ENCODE measurements at places on chromosomes 13 and 19.

DNA sequence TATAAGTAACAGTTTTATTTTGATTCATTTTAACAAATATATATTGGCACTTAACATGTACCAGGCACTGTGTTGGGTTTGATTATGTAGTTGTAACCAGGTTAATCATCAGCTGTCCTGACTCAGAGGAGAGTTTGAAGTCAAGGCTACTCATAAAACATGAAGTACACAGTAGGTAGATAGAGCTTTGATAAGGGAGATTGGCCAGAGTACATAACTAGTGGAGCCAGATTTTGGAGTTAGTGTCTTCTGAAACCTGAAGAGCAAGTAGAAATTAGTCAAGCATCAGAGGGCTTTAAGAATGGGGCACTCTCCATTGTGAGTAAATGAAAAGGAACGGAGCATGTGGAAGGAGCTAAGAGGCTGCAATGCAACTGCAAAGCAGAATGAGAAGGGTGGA is 333.9 kb downstream of the RFC3 start:
- no peak for DNase-seq

DNA sequence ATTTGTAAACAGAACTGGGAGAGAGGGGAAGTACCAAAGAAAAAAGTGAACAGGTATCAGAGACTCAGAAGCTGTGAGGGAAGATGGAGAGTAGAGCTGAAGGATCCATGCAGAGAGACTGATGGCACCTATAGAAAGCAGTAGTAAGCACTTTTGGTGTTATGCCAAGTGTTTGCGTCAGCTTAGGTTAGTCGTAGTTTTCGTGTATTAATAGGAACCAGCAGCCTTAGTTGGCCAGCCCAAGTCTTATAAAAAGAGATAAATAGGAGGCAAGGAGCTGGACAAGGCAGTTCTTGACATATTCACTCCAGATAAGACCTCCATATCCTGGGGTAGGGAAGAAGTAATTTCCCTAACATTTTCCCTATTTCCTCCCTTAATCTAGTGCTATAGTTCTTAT is 214.2 kb downstream of the OXGR1 start:
- no peak for DNase-seq

DNA sequence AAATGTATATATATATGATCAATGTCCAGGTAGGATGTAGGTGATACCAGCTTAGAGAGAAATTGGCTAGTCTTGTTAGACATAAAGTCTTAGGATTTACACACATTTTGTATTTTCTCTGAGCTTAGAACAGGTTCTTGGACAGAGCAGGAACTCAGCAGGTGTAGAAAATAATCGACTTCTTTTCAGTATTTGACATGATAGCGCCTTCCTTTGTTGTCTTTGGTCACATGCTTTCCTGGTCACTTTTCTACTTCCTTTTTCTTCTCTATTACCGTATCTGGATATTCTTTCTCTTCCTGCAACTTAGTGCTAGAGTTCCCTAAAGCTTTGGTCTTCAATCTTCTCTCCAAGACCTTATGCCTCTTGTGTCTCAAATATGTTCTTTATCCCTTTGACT is 107.4 kb downstream of the LRCH1 start:
- no peak for DNase-seq

DNA sequence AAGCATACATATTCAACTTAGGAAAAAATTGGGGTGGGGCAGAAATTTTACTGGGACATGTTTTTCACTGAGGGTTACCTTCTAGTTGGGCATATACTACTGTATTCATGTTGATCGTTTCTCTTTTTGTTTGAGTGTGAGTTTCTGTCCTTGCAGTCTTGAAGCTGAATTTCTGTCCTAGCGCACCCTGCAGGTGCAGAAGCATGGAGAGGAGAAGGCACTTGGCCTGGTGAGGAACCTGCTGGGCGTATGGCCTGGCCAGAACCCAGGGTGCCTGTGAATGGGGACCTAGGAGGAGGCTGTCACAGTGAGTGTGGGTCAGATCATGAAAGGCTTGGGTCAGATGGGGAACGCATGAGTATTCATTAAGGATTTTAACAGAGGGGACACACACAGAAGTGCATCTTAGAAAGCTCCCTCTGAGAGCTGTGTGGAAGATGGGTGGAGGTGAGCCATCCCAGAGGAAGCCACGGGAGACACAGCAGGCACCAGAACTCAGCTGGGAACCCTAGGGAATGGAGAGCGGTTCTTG is 36.8 kb downstream of the SERP2 start:
- DNase-seq: no peak

- DNase-seq: no peak
These were observed 2.4 kb downstream of the CCDC194 start for GRCh38 chr19:17391371-17392151.

- DNase-seq: no peak
These were observed 129.9 kb downstream of the FOXO1 start for GRCh38 chr13:40536443-40537113.

GRCh38 chr13:113879494-113880360 is 15.9 kb upstream of the GAS6 start:
- no peak for DNase-seq

- no peak for DNase-seq
These were observed 1.3 kb downstream of the CREB3L3 start for GRCh38 chr19:4154571-4155312.

- no peak for DNase-seq
These were observed 55.4 kb upstream of the ATP12A start for GRCh38 chr13:24624801-24625231.

DNA sequence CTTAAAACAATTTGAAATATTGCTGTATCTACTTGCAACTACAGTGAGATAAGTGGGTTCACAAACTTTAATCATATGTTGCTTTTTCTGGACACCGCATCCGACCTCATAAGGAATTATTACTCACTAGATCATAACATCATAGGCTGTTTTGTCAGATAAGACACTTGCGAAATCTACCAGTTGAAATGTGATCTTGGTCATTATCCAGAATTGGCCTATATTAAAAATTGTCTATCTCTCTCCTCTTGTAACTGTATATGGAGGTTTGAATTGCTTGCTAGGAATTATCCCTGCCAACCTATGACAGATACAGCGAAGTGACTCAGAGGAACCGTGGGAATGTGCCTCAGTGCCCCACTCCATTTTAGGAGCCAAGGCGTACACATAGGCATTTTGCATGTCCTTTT is 117.0 kb upstream of the POSTN start:
- DNase-seq: no peak

- no peak for DNase-seq
These were observed at the start of gene SSC5D for GRCh38 chr19:55487924-55488687. SSC5D (plus strand) TSS chr19:55488436; CDS start chr19:55488590, 154 bp downstream.

DNA sequence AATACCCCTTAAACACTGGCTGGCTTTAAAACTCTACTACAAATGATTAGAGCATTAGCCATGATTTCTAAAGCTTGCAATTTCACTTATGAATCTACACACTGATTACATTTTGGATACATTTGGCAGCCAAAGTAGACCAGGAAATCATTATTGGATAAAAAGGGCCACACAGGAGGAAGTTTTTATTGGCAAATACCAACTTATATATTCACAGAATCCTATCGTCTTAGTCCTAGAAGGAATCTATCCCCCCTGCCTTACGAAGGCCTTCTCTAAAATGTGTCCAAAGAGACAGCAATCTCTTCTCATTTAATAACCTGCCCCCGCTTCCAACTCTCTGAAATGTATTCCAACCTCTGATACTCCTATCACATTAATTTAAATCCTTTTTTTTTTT is 52.5 kb downstream of the KLF5 start:
- DNase-seq: no peak

DNA sequence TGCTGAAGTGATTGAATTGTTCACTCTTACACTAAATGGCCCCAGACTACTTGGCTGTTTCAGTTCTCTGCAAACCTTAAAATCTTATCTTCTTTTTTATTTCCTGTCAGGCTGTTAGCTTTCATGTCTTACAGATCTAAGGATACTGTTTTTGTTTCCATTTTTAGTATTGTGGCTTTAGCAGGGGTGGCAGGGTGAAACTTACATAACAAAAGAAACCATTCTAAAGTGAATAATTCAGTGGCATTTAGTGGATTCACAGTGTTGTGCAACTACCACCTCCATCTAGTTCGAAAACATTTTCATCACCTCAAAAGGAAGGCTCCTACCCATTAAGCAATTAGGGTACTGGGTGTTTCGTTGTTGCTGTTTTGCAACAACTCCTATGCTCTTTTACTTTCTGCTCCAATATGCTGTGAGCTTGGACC is 19.8 kb downstream of the TMEM272 start:
- no peak for DNase-seq

GRCh38 chr13:99367106-99367616 is 60.0 kb upstream of the GPR183 start:
- DNase-seq: no peak

- no peak for DNase-seq
These were observed 800 bp downstream of the RPL28 start for GRCh38 chr19:55386493-55386971.

GRCh38 chr19:46733690-46734292 is 12.1 kb upstream of the FKRP start:
- no peak for DNase-seq

DNA sequence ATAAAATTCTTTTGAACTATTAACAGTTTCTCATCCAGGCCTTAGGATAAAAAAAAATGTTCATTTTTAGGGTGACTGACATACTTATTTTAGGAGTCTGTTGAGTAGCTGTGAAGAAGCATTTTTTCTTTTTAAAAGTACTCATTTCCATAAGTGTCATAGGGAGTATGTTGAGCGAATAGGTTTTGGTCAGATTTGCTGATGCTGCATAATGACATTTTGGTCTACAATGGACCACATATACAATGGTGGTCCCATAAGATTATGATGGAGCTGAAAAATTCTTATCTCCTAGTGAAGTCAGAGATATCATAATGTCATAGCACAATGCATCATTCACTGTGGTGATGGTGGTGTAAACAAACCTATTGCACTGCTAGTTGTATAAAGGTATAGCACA is 17.4 kb downstream of the NBEA start:
- DNase-seq: no peak

- no peak for DNase-seq
These were observed 11.0 kb upstream of the ZNF492 start for GRCh38 chr19:22622901-22623840.

GRCh38 chr13:100365680-100366079 is 222.9 kb downstream of the GGACT start:
- no peak for DNase-seq

DNA sequence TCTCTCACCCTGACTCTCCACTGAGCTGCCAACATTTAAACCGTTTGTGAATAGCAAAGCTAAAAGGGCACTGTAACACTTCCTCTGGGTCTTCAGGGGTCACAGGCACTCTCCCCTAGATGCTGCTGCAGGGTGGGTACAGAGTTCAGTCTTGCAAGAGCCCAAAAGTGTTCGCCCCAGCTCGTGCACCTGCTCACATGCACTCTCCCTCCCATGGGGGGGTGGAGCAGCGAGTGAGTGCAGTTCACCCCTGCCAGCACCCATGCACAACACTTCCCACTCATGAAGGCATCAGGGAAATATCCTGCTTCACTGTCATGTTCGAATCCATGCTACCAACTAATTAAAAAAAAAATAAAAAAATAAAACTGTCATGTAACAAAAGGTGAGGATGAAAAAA is 950.7 kb upstream of the PRR20A start:
- no peak for DNase-seq

- DNase-seq: no peak
These were observed 12.8 kb upstream of the SELENOW start for GRCh38 chr19:47765523-47766358.

DNA sequence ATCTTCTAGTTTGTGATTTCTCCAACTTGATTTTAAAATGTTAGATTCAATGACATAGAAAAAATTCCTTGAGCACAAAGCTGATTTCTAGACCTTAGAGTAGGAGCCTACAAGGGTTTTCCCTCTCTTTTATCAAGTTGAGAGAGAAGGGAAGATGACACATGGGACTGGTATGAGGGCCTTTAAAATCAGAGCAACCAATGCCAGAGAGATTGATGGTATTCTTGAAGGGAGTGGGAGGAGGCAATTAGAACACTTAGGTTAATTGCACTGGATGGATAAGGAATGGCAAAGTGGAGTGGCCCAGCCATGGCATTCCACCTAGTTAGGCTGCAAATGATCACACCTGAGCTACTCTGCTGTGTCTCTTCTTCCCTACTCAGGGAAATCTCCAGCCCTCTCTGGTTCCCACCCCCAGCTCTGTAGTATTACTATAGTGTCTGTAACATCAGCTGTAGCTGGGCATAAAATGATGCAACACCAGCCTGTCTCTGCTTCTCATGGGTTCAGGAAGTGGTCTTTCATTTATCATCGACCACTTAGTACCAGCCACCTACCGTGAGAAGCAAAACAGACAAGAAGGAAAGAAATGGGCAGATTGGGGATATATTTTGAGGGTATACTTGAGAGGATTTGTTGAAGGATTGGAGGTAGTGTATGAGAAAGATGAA is 333.6 kb downstream of the DLEU7 start:
- no peak for DNase-seq

DNA sequence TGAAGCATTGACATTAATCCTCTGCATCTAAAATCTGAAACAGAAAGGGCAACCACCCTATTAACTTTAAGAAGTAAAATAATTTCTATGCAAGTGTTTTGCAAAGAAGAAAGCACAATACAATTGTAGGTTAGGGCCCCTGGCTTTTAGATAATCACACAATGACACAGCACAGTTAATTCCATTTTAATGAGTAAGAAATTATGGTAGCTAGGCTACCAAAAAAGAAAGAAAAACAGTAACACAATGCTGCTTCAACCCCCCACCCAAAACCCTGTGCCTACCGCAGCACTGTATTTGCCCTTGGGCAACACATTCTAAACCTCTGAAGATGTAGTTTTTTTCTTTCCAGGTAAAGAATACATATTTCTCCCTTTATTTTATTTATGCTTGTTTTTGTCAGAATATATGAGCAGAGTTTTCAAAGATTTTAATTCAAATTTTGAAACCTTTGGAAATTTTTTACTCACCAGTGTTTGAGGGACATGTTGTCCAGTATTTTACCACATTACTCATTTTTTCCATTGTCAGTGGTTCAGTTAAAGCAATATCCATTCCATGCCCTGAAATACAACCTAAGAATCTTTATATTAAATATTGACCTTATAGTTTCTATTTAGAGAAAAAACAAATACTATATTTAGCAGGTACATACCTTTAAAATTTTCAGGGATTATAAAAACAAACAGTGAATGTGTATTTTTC is 21.1 kb downstream of the SOHLH2 start:
- DNase-seq: no peak

DNA sequence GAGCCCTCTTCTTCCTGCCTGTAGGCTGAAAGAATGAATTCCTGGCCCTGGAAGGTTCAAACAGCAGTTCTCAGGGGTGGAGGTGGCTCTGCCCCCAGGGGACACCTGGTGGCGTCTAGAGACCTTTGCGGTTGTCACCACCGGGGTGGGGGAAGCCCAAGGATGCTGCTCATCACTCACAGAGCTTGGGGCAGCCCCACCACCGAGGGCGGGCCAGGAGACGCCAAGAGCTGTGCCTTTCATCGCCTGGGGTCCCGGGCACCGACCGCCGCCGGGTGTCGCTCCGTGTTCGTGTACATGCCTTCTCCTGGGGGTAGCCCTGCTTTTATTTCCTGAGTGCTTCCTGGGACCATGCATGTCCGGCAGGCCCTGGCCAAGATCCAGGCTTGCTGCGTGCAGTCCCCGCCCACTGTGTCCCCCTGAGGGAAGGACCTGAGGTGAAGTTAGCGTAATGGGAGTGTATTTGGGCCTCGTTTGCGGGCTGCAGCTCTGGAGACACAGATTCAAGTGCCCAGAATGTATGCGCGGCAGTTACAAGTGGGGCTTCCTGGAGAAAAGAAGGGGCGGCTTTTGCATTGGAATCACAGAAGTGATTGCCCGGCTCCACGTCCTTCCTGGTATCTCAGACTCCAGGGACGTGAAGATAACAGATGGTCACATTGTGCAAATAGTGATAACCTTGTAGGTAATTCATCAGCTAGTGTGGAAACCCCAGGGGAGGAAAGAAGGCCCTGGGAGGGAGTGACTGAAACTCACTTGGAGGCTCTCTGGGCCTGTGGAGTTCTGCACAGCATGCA is 7.8 kb downstream of the DOT1L start:
- no peak for DNase-seq

All from thoracic aorta (tissue), 2 donors.